ENCODE measurements at places on chromosomes 13 and 19. TPM values are rescaled to one million over a fixed set of nuclear protein-coding genes. Genes with fewer than 3 reads are reported as not detected.
A peak's percentile ranks its signal among the peaks of the same experiment; 100 is the strongest.

Gene GPR180
- 6.7 TPM for total RNA-seq

Gene CBLC
- total RNA-seq: 16.3 TPM

Gene ALOX5AP
- not detected for total RNA-seq

Gene CCDC169
- 32.7 TPM for total RNA-seq

Gene ELSPBP1
- not detected for total RNA-seq

Gene NECTIN2
- 207 TPM for total RNA-seq

DNA sequence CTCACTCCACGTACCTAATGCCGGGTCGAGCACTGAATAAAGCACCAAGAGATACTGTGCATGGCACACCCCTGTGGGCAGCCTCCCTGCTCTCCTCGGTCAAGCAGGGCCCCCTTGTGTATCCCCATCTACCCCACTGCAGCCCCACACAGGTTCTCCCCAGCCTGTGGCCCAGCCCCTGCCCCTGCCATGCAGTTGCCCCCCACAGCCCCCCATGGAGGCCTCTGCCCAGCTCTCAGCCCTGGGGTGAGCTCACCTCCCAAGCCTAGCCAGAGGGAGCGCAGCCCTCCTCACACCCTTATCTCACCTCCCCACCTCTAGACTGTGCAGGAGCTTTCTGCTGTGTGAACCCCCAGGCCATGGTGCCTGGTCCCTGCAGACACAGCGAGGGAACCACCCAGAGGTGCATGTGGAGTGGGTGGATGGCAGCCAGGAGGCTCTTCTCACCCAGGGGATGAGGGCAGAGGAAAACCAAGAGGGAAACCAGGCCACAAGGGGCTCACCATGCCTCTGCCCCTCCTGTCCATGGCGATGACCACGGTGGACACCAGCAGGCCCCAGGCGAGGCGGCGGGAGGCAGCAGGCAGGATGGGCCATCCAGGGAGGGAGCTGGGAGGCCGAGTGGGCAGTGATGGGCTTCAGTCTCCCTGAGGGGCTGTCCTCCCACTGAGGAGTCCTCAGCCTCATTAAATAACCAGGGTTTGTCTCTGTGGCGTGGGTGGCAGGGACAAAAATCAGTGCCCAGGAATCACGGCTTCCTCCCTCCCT is 83.2 kb downstream of the ANKRD10 start:
- no peak for DNase-seq

DNA sequence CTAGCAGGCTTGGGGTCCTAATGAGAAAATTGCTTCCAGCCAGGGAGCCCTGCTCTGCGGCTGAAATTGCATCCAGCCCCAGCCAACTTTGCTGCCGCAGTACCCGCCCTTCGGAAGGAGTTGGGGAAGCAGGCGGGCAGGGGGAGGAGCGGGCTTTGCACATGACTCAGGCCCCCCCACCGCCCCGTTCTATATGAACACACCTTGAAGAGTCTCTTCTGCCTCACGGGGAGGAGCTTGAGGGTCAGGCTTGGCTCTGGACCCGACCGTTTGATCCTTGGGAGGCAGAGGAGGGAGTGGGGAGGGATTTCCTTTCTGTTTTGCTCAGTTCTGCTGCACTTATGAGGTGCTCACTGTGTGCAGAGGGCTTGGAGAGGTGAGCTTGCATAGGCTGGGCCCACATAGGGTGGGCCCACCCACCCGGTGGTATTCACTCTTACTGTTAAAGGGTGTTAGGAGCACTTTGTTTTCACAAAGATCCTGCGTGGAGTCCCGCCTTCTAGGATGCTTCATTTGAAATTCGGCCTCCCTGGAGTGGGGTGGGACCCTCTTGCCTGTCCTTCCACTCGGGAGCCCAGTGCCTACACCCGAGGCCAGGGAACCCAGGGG is 46.5 kb downstream of the LYL1 start:
- DNase-seq: peak; percentile 87
